GM13976 (cell line): ENCODE measurements at places on chromosomes 12 and 14.

GRCh38 chr12:6423267-6424007, 21.3 kb upstream of the CD27 start:
- peak; percentile 82 for DNase-seq

DNA sequence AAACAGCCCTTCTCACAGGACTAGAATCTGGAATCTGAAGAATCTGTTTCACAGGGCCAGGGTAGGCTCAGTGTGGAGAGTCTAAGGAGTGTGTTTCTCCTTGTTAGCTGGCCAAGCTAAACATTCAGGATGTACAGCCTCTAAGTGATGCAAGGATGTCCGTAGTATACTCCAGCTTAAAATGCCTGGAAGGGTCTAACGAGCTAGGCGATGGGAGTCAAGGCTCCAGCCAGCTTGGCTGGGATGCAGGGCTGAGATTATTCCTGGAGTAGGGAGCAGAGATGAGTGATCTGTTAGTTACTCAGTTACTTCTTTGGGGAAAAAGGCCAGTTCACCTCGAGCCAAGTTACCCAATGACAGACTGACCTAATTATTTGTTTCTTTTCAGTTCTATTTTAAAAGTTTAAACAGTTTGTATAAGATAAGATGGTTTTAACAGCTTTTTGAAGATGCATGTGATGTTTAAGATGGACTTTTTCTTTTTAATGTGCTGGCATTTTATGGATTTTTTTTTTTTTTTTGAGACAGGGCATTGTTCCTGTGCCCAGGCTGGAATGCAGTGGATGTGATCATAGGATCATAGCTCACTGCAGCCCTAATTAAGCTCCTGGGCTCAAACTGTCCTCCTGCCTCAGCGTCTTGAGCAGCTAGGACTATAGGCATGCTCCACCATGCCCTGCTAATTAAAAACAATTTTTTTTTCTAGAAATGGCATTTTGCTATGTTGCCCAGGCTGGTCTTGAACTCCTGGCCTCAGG, 41.1 kb downstream of the SYNE2 start:
- DNase-seq, result no peak

GRCh38 chr12:49332441-49332861, 4.5 kb downstream of the C1QL4 start:
- DNase-seq, result no peak

- no peak for DNase-seq
Observed at GRCh38 chr14:100052819-100053218, 12.4 kb upstream of the EVL start.

- DNase-seq, result no peak
Observed at GRCh38 chr12:119245904-119246494, 67.3 kb downstream of the HSPB8 start.

DNA sequence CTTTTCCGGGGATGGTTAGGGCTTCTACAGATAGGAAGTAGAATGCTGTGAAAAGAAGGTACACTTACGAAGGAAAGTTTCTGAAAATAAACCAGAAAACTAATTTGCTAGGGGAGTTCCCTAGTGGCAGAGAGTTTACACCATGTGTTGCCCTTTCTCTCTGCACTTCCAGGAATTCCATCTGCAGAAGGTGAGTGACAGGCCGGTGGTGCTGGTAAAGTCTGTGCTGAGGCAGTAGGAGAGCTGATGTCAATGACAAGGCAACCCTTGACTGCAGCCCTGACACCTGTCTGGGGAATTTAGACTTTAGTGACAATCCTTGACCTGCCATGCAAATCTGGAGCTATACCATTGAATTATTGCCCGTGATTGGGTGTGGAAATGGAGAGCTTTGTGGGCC, 687.8 kb downstream of the NRXN3 start:
- DNase-seq, result no peak

GRCh38 chr14:50961605-50962221, 17.4 kb upstream of the PYGL start:
- DNase-seq, result no peak

GRCh38 chr12:71693126-71693525, 7.2 kb downstream of the TMEM19 start:
- DNase-seq, result no peak

DNA sequence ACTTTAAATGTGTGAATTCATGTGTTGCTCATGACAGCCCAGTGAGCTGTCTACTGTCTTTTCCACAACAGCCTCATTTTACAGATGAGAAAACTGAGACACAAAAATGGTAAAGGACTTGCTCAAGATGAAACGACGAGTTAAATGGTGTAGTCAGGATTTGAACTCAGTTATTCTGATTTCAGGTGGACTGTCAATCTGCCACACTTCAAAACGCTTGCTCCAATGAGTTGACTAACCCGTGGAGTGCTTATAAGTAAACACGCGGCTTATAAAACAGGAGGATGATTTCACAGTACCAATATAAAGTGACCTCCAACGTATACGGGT, 652 bp upstream of the POLE2 start:
- no peak for DNase-seq

DNA sequence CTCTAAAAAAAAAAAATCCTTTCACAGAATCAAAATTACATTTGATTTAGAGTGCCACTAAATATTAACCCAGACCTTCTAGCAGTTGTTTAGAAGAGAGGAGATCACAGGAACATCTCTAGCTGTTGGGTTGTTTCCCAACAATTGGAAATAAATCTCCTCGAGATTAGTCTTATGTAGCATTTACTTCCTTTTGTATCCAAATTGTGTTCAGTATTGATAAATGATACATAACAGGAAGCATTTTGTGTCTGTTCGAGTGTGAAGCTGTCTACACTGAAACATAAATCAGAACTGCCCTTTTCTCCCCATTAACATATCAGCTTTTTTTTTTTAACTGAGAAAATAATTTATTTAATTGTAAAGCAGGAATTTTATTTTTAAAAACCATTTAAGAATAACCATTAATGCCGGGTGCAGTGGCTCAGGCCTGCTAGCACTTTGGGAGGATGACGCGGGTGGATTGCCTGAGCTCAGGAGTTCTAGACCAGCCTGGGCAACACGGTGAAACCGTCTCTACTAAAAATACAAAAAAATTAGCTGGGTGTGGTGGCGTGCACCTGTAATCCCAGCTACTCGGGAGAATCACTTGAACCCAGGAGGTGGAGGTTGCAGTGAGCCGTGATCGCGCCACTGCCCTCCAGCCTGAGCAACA, 14.7 kb upstream of the CAND1 start:
- DNase-seq, result no peak

GRCh38 chr12:54303640-54304039, 2.8 kb upstream of the NFE2 start:
- DNase-seq, result no peak

DNA sequence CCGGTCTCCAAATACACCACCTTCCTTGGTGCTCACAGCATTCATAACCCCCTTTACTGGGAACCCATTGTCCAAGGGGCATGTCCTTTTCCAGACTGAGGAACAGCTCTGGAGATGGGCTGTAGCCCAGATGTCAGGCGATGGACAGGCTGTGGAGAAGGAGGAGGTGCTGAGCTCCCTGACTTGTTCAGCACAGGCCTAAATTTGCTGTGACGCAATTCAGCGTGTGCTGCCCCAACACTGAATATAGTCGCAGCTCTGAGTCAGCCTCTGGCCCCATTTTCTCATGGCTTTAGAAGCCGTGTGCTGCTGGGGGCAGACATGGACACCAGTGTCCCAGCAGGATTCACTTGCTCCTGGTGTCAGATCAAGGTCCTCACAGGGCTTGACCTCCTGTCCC, 269.1 kb downstream of the EMP1 start:
- no peak for DNase-seq

GRCh38 chr12:119372540-119372939, 38.0 kb downstream of the CCDC60 start:
- no peak for DNase-seq

- no peak for DNase-seq
Observed at GRCh38 chr14:36130186-36130585, 46.3 kb downstream of the PTCSC3 start.

DNA sequence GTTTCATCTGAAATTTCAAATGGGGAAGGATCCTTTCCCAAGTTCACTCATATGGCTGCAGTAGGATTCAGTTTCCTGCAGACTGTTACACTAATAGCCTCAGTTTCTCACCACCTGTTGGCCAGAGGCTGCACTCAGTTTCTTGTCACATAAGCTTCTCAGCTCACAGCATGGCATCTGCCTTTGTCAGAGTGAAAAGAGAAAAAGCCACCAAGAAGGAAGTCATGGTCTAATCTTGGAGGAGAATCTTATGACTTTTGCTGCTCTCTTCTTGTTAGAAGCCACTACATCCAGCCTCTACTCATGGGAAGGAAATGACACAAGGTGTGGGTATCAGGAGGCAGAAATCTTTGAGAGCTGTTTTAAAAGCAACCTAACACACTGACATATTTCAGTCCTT, 39.4 kb upstream of the BTG1 start:
- DNase-seq, result peak; percentile 23

DNA sequence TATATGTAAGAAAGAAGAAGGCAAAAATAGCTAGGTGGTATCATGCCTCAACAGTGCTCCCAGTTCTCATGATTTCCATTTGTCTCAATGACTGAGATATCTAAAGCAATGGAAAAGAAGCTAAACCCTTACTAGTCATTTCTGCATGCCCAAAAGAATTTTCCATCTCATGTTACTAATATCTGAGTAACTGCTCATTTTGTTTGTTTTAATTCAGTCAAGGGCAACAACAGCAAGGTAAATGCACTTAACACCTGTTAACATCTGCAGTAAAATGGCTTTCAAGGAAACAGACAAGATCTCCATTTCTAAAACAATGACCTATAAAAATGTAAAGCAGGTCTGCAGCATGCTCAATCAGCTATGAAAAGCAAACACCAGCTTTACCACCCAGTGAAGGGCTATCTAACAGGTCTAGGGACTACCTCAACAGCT, 19.4 kb upstream of the SELPLG start:
- no peak for DNase-seq

GRCh38 chr14:27427796-27428195, 830.0 kb upstream of the NOVA1 start:
- no peak for DNase-seq

DNA sequence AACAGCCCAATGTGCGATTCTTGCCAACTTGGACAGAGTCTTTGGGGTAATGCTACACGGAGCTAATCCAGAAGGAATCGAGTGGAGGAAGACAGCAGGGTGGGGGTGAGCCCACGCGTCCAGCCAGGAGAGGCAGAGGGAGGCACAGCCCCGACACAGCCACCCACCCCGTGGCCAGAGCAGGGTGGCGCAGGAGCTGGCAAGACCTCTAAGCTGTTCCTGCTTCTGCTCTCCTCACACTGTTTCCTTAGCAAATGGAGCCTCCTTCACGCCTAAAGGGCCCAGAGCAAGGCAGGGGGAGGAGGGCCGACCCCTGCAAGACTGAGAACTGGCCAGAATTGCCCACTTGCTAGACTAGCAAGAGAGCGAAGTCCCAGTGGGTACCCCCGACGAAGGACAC, 91.5 kb downstream of the FBXL14 start:
- DNase-seq, result no peak

GRCh38 chr12:114335607-114336006, 70.3 kb downstream of the TBX5 start:
- DNase-seq, result no peak

DNA sequence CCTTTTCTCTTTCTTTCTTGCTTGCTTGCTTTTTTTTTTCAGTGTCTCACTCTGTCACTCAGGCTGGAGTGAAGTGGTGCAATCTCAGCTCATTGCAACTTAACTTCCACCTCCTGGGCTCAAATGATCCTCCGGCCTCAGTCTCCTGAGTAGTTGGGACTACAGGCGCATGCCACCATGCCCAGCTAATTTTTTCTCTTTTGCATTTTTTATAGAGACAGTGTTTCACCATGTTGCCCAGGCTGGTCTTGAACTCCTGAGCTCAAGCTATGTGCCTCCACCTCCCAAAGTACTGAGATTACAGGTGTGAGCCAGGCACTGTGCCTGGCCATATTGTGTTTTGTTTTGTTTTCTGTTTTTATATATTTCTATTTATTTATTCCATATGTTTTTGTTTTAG, 461.0 kb downstream of the ADAMTS20 start:
- no peak for DNase-seq

- DNase-seq, result no peak
Observed at GRCh38 chr12:18361433-18361832, 100.1 kb downstream of the PIK3C2G start.

DNA sequence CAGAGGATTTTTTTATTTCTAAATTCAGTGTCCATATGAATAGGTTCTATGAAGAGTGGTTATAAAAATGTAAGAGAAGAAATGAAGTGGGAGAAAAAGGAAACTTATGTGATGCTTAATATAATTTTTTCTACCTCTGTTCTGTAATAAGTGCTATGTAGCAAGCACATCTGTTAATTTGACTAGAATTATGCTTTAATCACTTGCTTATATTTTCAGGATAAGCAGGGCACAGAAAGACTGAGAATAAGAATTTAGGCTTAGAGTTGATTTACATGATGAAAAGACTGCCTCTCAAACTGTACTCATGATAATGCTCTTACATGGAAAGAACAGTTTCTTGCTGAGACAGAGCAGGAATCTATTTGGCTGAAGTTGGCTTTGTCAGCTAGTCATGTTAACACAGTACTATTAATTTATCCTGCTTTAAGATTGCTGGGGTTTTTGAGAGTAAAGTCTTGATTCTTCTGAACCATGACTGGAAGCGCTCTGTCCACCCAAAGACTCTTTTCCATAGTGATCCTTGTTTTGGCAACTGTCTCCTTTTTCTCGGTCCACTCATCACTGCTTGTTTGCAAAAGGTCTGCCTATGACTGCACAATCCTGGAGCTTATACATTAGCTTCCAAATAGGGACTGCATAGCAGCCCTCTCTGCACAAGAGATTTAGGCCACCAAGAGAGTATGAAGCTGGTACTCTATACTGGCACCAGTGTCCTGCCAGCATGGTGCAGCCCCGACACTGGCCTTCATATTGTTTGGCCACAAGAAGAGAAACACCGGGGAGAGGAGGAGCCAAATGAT, 98.8 kb downstream of the AKAP6 start:
- DNase-seq, result no peak

DNA sequence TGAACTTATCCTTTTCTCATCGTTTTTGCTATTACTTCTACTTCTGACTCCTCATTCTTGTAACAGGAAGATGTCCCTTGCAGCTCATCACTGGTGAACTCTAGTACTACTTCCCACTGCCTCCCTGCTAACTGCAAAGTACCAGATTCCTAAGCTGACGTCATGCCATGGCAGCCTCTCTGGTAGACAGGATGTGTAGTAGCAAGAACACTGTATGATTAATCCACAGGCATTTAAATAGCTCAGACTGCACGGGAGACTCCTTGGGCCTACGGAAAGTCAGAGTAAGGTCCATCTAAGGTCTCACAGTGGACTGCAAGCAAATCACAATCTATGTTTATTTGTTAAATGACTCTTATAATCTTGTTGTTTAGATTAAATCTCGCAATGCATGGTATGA, 43.5 kb downstream of the DNAI7 start:
- DNase-seq, result no peak
